ENCODE measurements at places on chromosomes 1 and 21. TPM values are rescaled to one million over a fixed set of nuclear protein-coding genes. Genes with fewer than 3 reads are reported as not detected.

The CATSPERE gene
- 1.3 TPM for total RNA-seq

The LRRC53 gene
- total RNA-seq: not detected

The CD53 gene
- total RNA-seq: not detected

The GCSAML gene
- total RNA-seq: not detected

The NBPF12 gene
- 6.0 TPM for total RNA-seq

The NEK7 gene
- total RNA-seq: 89.2 TPM

The SNAP47 gene
- 41.7 TPM for total RNA-seq

The L1TD1 gene
- total RNA-seq: not detected

The FCER1G gene
- 0.50 TPM for total RNA-seq

The OR10J1 gene
- not detected for total RNA-seq

The KRTAP21-2 gene
- not detected for total RNA-seq

The GUCA2A gene
- total RNA-seq: not detected

The RSPH1 gene
- 0.32 TPM for total RNA-seq

The MROH9 gene
- total RNA-seq: not detected

The CRYAA gene
- total RNA-seq: not detected

The SDHB gene
- 73.5 TPM for total RNA-seq

The HCN3 gene
- 1.3 TPM for total RNA-seq

The HORMAD1 gene
- total RNA-seq: not detected

The KRTAP19-3 gene
- not detected for total RNA-seq

The PPIH gene
- 38.3 TPM for total RNA-seq

The CFHR1 gene
- total RNA-seq: not detected

The RXFP4 gene
- total RNA-seq: not detected

The NUDT4B gene
- not detected for total RNA-seq

The BTBD19 gene
- total RNA-seq: 2.3 TPM

The AMPD1 gene
- not detected for total RNA-seq

The FALEC gene
- total RNA-seq: not detected

The CYP4A22 gene
- not detected for total RNA-seq

The KCNA2 gene
- not detected for total RNA-seq

The VANGL2 gene
- total RNA-seq: 6.0 TPM

The CCDC185 gene
- total RNA-seq: not detected

The UAP1 gene
- 165 TPM for total RNA-seq

The FCRL5 gene
- total RNA-seq: not detected

The CFAP107 gene
- total RNA-seq: not detected

The PRR9 gene
- total RNA-seq: not detected

The DPH2 gene
- total RNA-seq: 34.2 TPM

The HES5 gene
- total RNA-seq: not detected

The TAF5L gene
- 20.8 TPM for total RNA-seq

The SAMD11 gene
- not detected for total RNA-seq

The TCP10L gene
- total RNA-seq: not detected

The S100A7A gene
- not detected for total RNA-seq

The SLAMF6 gene
- total RNA-seq: not detected

The RPTN gene
- not detected for total RNA-seq

The ADAMTSL4 gene
- total RNA-seq: 98.0 TPM

The CD2 gene
- total RNA-seq: not detected

The CRP gene
- not detected for total RNA-seq

The ETV3L gene
- not detected for total RNA-seq

The NUF2 gene
- 5.2 TPM for total RNA-seq

All from mammary epithelial cell (primary cell).